ENCODE measurements at places on chromosomes 7 and 10. TPM values are rescaled to one million over a fixed set of nuclear protein-coding genes. Genes with fewer than 3 reads are reported as not detected.

Gene ATRNL1
- total RNA-seq: 5.0 TPM

- no peaks in the 10 kb centered on the region for H3K27me3 ChIP-seq
- DNase-seq: no peak
- no peaks in the 10 kb centered on the region for H3K36me3 ChIP-seq
- H3K4me1 ChIP-seq: no peaks in the 10 kb centered on the region
- no peak overlapping the region for H3K27ac ChIP-seq
Measured at GRCh38 chr7:127571741-127572505, 13.5 kb downstream of the GCC1 start.

GRCh38 chr7:7808156-7808555 lies 89.7 kb upstream of the RPA3 start:
- no peaks in the 10 kb centered on the region for H3K36me3 ChIP-seq
- DNase-seq: no peak
- no peak overlapping the region for H3K27ac ChIP-seq
- H3K4me1 ChIP-seq: no peaks in the 10 kb centered on the region

DNA sequence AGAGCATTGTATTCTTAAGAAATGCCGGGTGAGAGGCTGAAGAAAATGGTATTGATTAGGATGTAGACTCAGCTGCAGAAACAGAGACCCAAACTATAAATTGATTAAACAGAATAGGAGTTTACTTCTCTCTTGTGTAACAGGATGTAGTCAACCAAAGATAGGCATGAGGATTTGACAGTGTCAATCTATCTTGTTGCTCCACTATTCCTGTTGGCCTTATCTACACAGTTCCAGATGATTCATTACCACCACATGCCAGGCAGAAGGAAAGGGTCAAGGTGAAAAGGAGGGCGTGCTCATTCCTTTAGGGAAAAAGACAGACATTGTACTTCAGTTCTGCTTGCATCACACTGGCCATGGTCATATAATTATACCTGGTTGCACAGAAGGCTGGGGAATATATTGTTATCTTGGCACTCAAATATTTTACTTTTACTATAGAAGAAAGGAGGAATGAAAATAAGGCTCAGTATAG lies 11.9 kb upstream of the DMTF1 start:
- H3K27me3 ChIP-seq: no peaks in the 10 kb centered on the region
- DNase-seq: no peak
- peaks cover 4% of the 10 kb centered on the region for H3K4me1 ChIP-seq
- no peaks in the 10 kb centered on the region for H3K36me3 ChIP-seq

GRCh38 chr7:1848911-1849311 lies 178.8 kb downstream of the ELFN1 start:
- DNase-seq: no peak
- no peak overlapping the region for H3K4me3 ChIP-seq
- no peak overlapping the region for H3K27ac ChIP-seq
- no peaks in the 10 kb centered on the region for H3K27me3 ChIP-seq
- no peaks in the 10 kb centered on the region for H3K4me1 ChIP-seq

DNA sequence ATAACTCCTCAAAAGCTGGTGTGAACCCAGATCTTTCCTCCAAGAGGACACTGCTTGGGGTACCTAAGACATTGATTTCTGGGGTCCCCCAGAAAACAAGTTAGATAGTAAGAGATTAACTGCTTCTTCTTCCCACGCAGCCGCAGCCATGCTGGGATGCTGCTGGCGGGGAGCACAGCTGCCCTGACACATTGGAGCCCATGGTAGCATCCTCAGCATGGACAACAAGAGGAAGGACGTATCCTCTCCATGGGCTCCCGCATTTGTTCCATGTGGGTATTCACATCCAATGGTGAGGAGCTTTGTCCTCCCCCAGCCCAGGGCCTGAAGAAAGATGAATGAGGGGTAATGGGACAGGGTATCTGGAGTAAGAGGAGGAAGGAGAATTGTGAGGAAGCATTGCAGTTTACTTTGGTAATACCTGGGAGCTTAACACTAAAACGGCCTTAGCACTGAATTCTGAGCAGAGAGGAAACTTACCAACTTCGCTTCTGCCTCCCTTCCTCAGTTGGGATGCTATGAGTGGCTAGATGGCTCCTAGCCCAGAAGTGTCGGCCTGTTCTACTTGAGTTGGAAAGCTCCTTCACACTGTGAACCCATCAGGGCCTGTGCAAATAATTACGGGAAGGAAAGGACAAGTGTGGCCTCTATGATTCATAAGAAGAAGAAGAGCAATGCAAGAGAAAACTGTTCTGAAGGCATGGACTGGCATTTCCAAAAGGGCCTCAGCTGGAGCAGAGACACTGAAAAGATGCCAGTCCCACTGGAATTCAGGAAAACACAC lies 43.9 kb downstream of the C10orf120 start:
- no peaks in the 10 kb centered on the region for H3K4me1 ChIP-seq
- no peaks in the 10 kb centered on the region for H3K36me3 ChIP-seq
- no peak overlapping the region for H3K27ac ChIP-seq
- no peak for DNase-seq
- H3K27me3 ChIP-seq: peaks cover 7% of the 10 kb centered on the region

GRCh38 chr7:77223261-77223660 lies 23.6 kb upstream of the FGL2 start:
- H3K27ac ChIP-seq: no peak overlapping the region
- no peak overlapping the region for H3K4me3 ChIP-seq
- H3K27me3 ChIP-seq: no peaks in the 10 kb centered on the region
- no peaks in the 10 kb centered on the region for H3K4me1 ChIP-seq

GRCh38 chr10:133366751-133367150 lies 6.4 kb downstream of the ECHS1 start:
- no peak for DNase-seq
- no peaks in the 10 kb centered on the region for H3K27me3 ChIP-seq
- peaks cover 96% of the 10 kb centered on the region for H3K36me3 ChIP-seq
- peaks cover 3% of the 10 kb centered on the region for H3K4me1 ChIP-seq
- H3K27ac ChIP-seq: no peak overlapping the region
- H3K4me3 ChIP-seq: no peak overlapping the region

Data from esophagus muscularis mucosa (tissue), 4 donors.